ENCODE measurements at places on chromosomes 7 and 10.

GRCh38 chr10:34217524-34217923, 597.6 kb downstream of the PARD3 start:
- DNase-seq: no peak

GRCh38 chr7:51021906-51022570, 239.3 kb upstream of the GRB10 start:
- DNase-seq: no peak

DNA sequence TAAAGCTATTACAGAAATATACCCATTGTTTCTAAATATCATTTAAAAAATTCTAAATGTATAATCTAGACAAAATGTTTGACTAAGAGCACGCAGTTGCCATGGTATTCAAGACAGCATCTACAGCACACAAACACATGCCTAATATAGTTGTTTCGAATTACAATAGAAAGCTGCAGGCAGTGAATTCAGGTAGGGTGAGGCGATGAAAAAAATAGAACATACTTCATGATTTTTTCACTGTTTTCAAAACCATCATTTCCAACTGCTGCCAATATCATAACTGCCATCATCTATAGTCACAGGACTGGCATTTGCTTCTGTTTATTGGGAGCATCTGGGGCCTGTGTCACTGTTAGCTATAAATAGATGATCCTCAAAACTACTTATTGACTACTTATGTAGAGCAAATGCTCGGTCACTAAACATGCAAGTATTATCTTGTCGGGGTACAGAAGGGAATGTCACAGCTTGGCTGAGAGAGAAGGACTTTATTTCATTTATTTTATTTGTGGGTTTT, 34.4 kb upstream of the OTUD1 start:
- no peak for DNase-seq

GRCh38 chr7:82507976-82508677, 64.5 kb upstream of the CACNA2D1 start:
- DNase-seq: no peak

GRCh38 chr10:104923501-104923900, 282.4 kb downstream of the SORCS3 start:
- DNase-seq: no peak

DNA sequence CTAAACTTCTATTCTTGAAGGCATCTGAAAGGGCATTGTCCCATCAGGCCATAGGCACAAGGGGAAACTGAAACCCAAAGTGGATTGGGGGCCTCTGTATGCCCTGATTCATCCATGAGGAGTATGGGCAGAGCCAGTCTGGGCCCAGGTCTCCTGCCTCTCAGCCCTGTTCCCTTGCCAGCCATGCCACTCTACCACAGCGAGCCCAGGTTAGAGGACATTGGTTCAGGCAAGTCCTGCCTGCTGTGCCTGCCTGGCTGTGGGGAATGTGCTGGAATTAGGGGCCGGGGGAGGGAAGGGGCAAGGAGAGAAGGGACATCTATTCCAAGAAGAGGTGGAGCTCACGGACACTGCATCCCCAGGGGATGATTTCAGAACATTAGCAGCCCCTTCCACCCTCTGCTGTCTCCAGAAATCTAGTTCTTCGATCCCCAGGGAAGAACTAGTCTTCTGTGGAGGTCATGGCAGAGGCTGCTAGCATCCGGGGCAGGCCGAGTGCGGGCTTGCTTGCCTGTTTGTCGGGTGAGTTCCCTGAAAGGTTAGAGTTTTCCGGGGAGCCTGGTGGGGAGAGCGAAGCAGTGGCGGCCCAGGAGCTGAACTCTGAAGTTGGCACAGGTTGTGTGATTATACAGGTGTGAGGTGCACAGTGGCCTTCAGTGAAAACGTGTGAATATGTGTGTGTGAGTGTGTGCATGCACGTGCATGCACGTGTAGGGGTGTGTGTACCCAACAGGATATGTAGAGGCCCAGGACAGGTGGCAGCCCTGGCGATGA, 37.8 kb downstream of the TBATA start:
- DNase-seq: no peak

- no peak for DNase-seq
Observed at GRCh38 chr7:35604595-35604994, 90.3 kb downstream of the HERPUD2 start.

GRCh38 chr10:104937567-104937966, 296.5 kb downstream of the SORCS3 start:
- DNase-seq: no peak

GRCh38 chr7:22094413-22095342, 149.0 kb upstream of the CDCA7L start:
- no peak for DNase-seq
